ENCODE measurements at places on chromosomes 5 and 9.
A peak's percentile ranks its signal among the peaks of the same experiment; 100 is the strongest.

GRCh38 chr9:131487621-131488031 is 15.1 kb upstream of the POMT1 start:
- no peak for DNase-seq

- DNase-seq, result no peak
Observed at GRCh38 chr5:3122216-3122615, 370.7 kb upstream of the IRX2 start.

GRCh38 chr5:176466245-176466871 is 18.2 kb downstream of the FAF2 start:
- DNase-seq, result no peak

DNA sequence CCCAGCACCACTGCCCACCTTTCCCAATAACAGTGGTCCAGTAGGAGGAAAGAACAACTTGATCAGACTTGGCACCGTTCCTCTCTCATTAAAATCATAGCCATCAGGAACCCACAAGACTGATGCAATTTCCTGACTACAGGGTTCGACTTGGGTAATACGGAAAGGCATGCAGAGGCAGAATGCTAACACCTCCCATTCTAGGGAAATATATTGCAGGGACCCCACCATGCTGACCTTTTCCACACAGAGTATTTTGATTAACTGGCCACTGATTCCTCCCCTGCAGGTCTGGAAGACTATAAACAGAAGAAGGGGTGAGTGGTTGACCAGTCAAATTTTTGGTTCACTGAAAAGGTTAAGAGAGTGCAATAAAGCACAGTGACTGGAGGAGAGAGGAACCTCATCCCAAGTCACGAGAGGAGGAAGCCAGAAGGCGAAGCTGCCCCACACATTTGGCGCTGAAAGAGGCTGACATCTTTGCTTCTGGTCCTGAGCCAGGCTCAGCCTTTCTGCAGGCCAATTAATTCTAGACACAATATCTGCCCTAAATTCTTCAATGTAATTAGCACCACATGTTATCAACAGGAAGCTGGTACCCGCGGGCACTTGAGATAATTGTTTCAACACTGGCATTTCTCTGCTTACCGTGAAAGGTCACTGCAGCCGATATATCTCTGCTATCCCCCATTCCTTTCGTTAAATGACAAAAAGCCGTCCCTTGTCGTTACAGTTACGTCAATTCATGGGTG is 64.7 kb upstream of the SPOCK1 start:
- no peak for DNase-seq

GRCh38 chr5:102922799-102923477 is 167.8 kb downstream of the PAM start:
- DNase-seq, result no peak

DNA sequence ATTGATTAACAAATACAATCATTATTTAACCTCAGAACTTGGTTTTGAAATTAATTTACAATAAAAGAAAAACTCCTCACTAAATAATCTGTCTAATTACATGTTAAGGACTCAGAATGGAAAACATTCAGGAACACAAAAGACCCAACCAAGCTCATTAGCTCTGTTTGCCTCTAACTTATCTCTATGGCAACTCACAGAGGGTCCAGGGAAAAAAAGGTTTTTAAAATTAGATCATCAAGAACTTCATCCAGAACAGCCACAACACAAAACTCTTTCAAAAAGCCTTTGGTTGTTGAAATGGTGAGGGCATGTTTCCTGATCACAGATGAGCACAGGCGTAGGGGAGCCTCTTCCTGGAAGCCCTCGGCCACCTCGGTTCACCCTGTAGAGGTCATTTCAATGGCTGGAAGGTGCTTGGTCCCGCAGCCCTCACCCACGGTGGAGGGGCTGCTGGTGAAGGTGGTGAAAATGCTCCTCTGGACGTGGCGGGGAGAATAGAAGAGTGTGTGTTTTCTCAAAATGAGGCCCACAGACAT is 17.2 kb upstream of the TCF7 start:
- no peak for DNase-seq

- no peak for DNase-seq
Observed at GRCh38 chr9:16417749-16418148, 452.7 kb downstream of the BNC2 start.

DNA sequence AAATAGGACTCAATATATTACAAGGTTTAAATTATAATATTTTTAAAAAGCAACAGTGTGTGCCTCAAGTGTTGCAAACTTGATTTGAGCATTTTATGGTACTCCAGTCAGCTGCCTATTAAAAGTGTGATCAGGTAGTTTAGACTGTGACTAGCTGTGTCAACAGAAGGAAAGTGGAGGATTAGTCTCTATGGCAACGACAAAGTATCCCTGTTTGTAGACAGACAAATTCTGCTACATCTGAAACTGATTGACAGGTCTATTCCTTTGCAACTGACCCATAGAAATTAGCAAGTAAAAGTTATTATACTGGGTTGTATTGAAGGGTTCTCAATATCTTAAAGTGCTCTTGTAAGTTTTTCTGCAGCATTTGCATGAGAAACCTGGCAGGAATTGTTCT is 249.8 kb upstream of the ARRDC3 start:
- DNase-seq, result no peak

GRCh38 chr5:83246071-83246470 is 168.7 kb downstream of the XRCC4 start:
- no peak for DNase-seq

- DNase-seq, result no peak
Observed at GRCh38 chr5:136957428-136957827, 541.7 kb downstream of the SPOCK1 start.

- DNase-seq, result no peak
Observed at GRCh38 chr5:31107091-31107518, 86.4 kb upstream of the CDH6 start.

DNA sequence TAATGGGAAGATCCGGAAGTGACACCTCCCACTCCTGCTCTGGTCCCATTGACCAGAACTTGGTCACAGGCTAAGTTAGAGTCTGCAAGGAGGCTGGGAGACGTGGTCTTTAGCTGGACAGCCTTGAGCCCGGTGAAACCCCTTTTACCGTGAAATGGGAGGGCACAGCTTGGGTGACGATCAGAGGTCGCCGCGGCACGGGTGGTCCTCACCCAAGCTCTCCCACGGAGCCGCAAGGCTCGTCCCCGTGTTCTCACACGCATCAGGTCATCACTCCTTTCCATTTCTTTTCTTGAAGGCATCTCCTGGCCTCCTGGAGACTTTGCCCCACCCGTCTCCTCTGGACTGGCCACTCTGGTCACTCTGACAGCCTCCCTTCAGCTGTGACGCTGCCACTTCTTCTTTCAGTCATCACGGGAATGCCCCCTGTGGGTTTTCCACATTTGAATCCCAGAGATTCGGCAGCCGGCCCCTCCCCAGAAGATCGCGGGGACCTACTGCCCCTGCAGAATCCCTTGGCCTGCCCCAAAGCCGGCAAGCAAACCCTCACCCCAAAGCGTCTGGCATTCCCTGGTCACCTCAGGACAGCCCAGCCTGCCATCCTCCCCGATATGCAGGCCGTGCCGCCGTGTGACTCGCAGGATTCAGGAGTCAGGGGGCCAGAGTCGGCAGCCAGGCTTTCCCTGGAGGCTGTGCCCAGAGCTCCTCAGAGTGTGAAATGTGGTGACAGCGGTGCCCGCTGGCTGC is 18.9 kb upstream of the EGFL7 start:
- no peak for DNase-seq

DNA sequence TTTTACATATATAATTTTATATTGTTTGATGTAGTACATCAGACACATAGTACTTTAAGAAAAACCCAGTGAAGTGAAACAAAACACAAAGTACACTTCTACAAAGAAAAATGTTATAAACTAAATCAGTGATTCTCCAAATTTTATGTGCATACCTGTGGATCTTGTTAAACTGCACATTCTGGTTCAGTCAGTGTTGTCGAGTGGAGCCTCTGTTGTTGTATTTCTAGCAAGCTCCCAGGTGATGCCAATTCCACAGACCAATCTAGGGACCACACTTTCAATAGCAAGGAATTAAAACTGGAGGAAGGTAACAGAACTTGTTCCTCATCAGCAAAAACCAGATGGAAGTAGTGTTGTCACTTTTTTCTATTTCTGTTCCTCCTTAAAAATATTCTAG is 183.8 kb upstream of the CD180 start:
- no peak for DNase-seq

DNA sequence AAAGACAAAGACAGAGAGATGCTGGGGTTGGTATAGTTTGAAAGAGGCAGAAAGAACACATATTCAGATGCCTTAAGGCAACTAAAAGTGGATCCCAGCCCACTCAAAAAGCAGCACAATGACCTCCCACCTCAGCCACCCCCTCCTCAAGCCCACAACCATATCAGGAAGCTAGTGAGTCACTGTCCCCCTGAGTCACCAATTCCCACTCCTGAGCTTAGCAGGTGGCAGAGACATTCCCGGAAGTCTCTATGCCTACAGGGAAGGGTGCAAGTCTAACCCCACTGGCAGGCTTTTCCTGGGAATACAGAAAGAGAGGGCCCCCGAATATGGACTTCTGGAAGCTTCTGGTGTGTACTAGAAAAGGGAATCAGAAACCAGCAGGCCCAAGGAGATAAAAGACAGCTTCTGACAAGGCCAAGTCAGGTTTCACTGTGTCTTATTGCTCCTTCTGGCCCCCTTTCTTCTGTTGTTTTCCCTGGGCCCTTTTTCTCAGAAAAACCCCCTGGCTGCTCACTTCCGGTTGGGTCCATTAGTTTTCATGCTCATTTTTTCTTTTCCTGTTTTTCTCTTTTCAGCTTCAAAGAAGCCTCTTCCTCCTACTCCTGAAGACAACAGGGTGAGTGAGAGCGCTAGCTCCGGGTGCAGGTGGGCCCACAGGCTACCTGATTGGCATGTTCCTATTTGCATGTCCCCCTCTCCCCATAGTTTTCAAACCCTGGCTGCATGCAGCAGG is 36.8 kb downstream of the ITK start:
- DNase-seq, result peak; percentile 73

DNA sequence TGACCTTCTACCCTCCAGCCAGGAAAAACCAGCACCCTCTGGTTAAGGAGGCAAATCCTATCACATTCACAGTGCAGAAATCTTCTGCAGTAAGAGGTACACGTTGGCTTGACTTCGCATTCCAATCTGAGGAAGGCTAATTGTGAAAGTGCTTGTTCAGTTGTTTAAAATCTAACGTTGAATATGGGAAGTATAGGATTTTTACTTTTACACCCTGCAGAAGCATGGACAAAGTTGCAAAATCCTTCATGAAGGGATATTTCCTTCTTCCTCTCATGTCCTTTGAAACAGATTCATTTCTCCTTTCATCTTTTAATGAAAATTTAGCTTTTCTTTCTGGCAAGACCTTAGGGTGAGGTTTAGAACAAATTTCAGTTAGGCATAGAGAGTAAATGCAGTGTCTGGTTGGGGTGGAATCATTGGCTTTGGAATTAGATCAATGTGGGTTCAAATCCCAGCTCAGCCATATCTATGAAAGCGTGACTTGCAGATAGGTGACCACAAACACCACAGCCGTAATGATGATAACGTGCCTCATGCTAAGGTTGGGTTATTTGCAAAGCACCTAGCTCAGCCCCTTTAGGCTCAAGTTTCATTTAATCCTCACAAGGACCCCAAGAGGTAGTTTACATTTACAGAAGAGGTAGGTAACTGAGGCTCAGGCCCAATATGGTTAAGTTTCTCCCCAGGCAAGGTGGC is 42.2 kb upstream of the C5orf58 start:
- DNase-seq, result no peak

DNA sequence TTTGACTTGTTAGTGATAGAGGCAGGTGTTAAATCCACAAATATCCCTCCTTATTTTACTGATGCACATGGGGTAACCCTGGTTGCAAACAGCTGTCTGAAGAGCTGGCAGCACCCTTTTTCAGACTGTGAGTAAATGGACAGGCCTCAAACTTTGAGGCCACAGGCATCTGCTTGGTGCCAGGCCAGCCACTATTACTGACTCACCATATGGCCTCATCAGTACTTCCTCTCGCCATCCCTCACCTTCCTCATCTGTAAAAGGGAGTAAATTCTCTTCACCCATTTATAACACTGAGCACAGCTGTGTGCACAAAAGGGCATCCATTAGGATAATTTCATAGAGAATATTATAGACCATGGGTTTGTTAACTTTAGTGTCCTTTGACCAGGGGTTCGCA is 11.9 kb upstream of the TNIP1 start:
- no peak for DNase-seq

DNA sequence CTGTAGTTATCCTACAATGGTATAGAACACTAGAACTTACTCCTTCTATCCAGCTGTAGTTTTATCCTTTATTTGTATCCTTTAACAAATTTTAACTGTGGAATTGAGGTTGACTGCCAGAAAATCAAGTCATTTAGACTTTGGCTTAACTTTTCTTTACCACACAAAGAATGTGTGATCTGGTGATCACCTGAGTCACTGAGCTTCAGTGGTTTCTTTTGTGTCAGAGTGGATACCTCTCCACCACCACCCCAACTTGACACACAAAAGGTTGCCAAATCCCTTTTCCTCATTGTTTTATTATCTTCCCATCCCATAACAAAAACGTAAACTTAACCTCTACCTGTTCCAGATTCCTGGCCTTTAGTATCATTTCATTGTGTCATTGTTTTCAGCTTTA is 5.5 kb downstream of the OTULIN start:
- DNase-seq, result no peak

GRCh38 chr9:114774524-114774923 is 31.3 kb downstream of the TNFSF15 start:
- no peak for DNase-seq

GRCh38 chr5:87302061-87302460 is 34.4 kb downstream of the RASA1 start:
- DNase-seq, result no peak

- DNase-seq, result no peak
Observed at GRCh38 chr5:172299916-172300439, 16.4 kb upstream of the UBTD2 start.

GRCh38 chr5:72448368-72448767 is 58.8 kb downstream of the ZNF366 start:
- DNase-seq, result no peak

- no peak for DNase-seq
Observed at GRCh38 chr9:93245437-93245970, 61.6 kb downstream of the WNK2 start.

DNA sequence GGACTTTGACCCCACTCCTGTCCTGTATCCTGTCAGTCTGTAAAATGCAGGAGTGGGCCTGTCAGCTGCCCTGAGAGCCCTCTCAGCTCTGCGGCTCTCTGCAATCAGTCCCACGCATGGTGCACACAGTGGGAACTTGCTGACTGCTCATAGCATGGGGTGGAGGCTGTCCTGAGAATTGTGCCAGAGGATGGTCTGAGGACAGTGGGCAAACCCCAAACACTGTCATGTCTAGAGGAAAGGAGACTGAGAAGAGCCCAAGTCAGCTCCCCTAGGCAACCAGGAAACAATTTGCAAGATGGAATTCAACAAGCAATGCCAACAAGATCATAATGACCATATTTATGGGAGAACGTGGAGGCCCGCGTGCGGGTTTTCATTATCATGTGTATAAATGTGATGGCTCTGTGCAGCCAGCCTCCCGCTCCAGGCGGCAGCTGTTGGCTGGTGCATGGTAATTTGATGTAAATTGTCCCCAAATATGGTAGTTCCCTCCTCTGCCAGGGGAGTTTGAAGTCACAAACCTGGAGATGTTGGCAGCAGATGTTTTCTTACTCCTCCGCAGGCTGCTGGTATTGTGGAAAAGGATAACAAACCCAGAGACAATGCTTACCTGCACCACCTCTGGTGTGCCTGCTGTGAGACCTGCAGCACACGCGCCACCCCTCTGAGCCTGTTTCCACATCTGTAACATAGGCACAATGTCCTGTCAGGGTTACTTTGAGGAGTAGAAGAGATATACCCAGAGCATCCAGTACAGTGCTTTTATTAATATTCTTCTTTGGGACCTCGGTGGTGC is 39.8 kb upstream of the ALDH1B1 start:
- DNase-seq, result no peak

- no peak for DNase-seq
Observed at GRCh38 chr5:87746891-87747377, 334.2 kb upstream of the CCNH start.

- DNase-seq, result no peak
Observed at GRCh38 chr9:34866614-34867013, 91.5 kb upstream of the PHF24 start.
